ENCODE measurements at places on chromosomes 3 and 15.

GRCh38 chr3:30040126-30040525, 566.3 kb upstream of the TGFBR2 start:
- DNase-seq = no peak

- DNase-seq = no peak
These were observed 30.4 kb downstream of the HAPLN3 start for GRCh38 chr15:88864861-88865497.

DNA sequence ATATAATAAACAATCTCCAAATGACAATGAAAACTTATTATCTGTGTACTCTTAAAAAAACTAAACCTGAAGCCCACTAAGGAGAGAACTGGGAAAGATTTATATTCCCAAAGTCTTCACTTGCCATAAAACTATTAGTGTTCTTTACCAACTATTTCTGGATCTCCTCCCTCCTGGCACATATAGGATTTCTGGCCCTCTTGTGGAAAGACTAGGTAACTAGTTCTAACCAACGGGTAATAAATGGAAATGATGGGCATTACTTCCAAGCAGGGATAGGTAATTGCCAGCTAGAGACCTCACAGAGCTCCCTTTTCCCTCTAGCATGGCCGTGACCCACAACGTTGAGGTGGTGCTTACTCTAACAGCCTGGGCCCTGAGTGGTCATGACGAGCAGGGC, 110.1 kb downstream of the DNAH12 start:
- no peak for DNase-seq

DNA sequence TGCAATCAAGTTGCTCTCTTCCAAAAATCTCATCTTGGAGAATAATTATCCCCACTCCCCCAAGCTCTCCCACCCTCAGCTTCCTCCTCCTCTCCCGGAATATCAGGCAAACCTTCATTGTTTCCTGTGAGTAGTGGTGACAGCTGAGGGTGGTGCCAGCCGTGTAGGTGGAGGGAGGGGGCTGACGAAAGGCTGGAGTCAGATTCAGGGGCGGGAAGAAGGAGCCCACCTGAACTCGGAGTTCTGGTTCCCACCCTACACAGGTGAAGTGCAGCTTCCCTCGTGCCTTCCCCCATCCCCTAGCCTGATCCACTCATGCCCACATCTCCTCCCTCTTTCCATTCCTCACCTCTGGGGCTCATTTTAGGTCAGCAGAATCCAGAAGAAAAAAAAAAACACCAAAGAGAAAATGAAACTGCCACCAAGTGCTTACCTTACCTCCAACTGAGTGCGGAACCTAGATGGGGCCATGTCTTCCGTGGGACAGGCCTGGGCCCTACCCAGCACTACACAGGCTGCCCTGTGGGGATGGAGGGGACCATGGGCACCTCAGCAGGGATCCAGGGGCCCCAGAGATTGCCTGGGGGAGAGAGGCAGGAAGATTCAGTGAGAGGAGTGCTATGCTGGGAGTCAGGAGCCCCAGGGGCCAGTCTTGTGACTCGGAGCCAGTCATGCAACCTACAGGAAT, 81.3 kb downstream of the ADCY5 start:
- DNase-seq = no peak

GRCh38 chr3:149830902-149831301, 17.9 kb downstream of the RNF13 start:
- DNase-seq = no peak

DNA sequence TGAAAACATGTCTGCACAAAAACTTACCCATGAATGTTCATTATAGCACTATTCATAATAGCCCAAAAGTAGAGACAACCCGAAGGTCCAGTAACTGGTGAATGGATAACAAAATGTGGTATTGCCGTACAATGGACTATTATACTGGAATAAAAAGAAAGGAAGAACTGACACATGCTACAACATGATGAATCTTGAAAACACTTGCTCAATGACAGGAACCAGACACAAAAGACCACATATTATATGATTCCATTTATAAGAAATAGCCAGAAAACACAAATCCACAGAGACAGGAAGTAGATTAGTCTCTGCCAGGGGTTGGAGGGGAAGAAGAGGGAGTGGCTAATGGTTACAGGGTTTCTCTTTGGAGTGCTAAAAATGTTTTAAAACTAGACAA, 18.3 kb downstream of the SHC4 start:
- DNase-seq = no peak

- DNase-seq = no peak
These were observed 149.2 kb downstream of the ATP10A start for GRCh38 chr15:25713736-25714537.

- DNase-seq = no peak
These were observed 143.7 kb downstream of the MYLK start for GRCh38 chr3:123740391-123740822.

DNA sequence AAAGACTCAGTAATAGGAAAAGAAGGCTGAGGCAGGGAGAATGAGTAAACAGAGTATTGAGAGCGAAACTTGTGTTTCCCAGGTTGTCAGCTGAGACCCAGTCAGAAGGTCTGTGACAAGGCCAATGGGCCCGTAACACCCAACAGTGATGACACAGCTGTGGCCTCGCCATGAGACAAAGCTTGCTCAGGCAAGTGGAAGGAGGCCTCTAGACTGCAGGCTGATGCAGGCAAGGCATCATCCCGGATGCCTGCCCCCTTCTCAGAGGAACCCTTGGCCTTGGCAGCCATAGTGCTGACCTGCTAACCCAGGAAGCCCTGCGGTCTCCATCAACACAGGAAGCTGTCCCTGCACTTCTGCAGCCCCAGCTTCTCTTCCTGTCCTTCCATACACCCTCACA, 15.4 kb downstream of the RAB6B start:
- DNase-seq = no peak

DNA sequence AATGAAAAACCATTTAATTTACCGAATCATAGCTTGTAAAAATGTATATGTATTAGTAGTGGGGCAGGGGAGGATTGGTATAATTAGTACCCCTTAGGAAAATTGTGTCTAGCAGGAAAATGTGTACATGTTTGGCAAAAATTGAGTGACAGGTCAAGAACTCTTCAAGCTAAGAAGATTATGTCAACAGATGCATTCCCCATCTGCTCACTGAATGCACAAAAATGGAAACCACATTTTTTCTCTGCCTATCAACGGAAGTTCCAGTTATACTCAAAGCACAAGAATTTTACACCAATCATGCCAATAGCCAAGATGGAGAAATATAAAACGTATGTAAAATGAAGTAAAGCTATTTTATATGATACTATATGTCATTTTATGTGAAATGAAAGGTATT, 377.8 kb downstream of the KCNH8 start:
- no peak for DNase-seq

GRCh38 chr3:94654096-94654495, 591.2 kb downstream of the NSUN3 start:
- DNase-seq = no peak

All from NCI-H187 (cell line).